Fibroblast of skin of right quadriceps (primary cell): ENCODE measurements at places on chromosomes 6 and 20.

GRCh38 chr6:43471399-43471798 is 6.0 kb upstream of the TJAP1 start:
- DNase-seq, result no peak

DNA sequence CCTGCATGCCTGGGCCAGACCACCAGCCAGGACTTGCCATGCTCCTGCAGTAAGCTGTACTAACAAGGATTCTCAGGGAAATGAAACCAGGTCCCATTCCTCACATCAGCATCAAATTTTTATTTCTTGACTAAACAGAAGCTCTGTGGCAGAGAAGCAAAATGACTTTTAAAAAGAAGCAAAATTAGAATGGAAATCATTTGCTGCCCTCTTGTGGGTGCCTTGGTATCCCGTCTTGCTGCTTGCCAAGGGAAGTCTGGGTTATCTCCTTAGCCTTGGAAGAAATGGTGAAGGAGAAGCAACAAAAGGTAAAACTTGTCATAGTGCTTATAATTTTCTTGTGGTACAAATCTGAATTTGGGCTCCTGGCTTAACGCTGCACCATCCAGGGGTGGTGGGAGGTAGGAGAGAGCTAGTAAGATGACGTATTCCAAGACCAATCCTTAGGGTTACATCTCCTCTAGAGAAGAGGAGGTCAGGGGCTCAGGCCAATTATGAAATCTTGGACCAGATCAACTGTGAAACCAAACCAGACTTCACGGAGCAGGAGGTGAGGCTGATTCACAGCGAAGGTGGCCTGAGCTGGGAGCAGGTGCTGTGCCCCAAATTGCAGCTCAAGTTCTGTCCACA is 107.5 kb downstream of the FAXC start:
- DNase-seq, result peak; percentile 5

GRCh38 chr20:12786276-12786675 is 222.5 kb upstream of the SPTLC3 start:
- no peak for DNase-seq

- DNase-seq, result no peak
Measured at GRCh38 chr20:7193681-7194080, 426.2 kb downstream of the BMP2 start.

GRCh38 chr6:150949526-150949925 is 84.0 kb downstream of the MTHFD1L start:
- DNase-seq, result peak; percentile 15

DNA sequence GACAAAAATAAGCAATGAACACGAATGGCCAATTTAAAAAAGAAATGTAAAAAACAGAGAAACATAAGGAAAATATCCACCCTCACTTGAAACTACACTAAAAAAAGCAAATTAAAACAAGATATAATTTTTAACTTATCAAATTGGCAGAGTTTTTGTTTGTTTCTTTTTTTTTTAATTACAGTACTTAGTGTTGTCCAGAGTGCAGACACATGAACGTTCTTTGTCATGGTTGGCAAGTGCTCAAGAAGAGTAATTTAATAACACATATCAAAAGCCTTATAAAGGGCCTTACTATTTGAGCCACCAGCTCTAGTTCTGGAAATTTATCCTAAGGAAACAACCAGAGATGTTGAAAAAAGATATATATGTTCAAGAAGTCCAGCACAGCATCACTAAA is 142.3 kb downstream of the ATXN1 start:
- no peak for DNase-seq

DNA sequence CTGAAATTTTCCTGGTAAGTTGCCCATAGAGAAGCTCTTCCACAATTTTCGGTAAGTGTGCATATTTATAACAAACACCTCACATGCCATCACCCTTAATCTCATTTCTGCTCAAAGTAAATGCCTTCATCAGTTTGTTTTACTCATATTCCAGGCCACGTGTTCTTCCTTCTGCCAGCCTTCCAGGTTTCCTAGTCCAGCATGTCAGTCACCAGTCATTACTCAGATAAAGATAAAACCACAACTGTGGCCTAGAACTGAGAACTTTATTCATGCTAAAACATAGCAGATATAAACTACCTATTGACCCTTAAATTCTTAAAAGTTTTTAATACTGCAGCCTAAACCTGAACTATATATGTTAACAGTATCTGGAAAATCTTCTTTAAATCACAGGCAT is 149.5 kb upstream of the SLC22A16 start:
- DNase-seq, result no peak

- DNase-seq, result peak; percentile 91
Measured at GRCh38 chr6:152380351-152380767, 256.8 kb downstream of the SYNE1 start.

DNA sequence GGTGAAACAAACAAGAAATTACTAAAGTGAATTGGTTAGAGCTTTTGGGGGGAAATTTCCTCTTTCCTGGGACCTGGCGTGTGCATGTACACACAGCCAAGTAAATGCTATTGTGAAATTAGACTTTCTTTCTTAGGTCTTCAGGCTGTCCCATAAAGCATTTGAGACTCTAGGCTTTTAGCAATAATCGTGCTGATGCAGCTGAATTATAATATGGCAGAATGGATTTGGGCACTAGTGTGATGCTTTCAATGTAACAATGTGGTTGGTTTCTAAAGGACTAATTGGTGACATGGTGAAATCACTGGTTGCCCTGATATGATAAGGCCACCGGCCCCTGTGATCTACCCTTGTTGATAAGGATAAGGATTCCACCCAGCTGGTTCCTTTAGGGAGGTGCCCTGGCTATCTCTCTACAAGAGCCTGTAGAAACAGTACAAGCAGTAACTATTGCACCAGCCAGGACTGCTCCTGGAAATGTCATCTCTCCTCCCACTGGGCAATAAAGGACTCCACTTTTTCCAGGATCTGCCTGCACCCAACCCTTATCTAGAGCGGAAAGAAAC is 164.1 kb downstream of the TFAP2A start:
- no peak for DNase-seq

DNA sequence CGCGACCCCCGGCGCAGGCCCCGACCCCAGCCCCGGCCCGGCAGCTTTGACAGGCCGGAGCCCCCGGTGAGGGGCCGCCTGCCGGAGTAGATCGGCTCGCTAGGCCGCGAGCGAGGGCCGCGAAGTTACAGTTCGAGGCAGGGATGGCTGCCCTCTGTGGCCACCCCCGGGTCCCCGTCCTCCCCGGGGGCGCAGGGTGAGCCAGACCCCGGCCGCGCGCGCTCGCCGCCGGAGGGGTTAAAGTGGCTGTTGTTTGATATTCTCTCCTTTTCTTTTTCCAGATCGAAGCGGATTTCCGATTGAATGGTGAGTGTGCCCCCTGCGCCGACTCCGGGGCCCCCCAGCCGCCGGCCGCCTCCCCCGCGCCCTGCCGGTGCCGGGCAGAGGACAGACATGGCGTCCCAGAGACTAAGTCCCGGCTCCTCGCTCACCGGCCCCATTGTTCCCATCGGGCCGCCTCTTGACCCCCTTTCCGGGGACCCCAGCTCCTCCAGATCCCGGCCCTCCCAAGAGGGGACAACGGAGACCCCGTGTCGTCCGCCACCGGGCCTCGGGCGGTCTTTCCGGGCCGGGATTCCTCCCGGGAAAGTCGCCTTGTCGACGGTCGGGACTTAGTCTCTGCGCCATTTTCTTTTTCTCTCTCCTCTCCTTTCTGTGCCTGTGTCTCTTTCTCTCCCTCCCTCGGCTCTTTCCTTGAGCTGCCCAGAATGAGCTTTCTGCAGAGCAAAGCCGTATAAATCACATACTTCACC is 704 bp downstream of the TOP1 start:
- no peak for DNase-seq

DNA sequence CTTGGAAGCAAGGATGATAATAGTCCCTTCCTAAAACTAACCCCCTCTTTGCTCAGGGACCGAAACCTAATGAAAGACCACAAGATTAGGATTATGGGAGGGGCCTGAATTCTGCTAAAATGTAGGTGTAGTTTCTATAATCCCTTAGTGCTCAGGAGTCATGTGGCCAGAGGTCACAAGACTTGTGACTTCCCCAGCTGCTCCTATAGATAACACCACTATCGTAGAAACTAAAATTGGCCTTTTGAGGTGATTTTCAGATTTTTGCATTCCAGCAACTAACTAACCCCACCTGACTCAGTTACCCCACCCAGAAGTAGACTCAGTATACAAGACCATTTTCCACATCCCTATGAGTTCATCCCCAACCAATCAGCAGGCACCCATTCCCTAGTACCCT is 42.1 kb downstream of the MDN1 start:
- no peak for DNase-seq

GRCh38 chr6:107128175-107128574 is 12.9 kb upstream of the BEND3 start:
- peak; percentile 54 for DNase-seq

- no peak for DNase-seq
Measured at GRCh38 chr20:45070932-45071632, 29.8 kb downstream of the KCNS1 start.

DNA sequence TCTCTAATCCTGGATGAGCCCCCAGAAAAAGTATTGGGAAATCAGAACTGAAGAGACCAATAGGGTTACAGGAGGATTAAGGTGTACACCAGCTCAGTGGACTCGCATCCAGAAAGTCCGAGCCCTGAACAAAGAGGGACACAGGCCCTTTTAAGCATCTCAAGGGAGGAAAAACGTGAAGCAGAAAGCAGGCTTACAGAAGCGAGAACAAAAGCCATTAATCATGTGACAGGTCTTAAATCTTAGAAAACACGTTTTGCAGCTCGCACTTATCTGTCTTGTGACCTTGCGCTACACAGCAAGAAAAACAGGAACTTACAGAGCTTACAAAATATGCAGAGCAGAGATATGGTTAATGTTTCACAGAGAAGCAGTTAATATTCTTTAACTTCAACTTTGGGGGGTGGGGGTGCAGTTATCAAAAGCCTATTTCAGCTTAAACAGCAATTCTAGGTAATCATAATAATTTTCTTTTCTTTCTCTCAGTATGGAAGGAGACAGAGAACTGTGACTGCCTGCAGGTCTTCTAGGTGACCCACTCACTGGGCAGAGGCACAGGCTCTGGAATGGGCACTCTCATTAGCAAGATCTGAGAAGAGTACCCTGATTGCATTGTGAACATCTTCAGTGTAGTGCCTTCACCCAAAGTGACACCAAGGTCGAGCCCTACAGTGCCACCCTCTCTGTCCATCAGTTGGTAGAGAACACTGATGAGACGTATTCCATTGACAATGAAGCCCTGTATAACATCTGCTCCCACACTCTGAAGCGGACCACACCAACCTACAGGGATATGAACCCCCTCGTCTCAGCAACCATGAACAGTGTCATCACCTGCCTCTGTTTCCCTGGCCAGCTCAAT is 65.0 kb upstream of the MOCS1 start:
- no peak for DNase-seq

GRCh38 chr6:57342148-57342669 is 24.8 kb downstream of the PRIM2 start:
- DNase-seq, result no peak
